ENCODE measurements at places on chromosomes 7 and 10.

- DNase-seq, result no peak
Observed at GRCh38 chr10:14774797-14775196, at the start of gene FAM107B. Gene FAM107B, minus strand, starts transcription at chr10:14774897. Its CDS starts 234 bp downstream, at chr10:14774663.

GRCh38 chr10:88395677-88396076, 187.4 kb downstream of the RNLS start:
- DNase-seq, result peak; percentile 47

DNA sequence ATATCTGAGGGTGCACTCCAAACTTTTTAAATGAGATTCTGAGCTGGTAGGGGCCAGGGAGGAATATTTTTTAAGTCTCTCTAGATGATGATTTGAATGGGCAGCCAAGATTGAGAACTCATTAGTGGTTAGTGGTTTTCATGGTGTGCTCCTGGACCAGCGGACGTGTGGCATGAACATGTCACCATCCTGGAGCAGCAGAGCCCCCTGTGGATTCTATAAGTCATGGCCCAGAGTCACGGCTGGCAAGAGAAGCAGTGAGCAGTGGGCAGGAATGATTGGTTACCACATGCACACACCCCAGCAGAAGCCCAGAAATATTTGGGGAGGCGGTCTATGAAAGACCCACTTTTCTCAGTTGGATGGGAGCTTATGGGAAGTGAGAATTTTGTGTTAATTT, 21.2 kb upstream of the UCN3 start:
- no peak for DNase-seq

DNA sequence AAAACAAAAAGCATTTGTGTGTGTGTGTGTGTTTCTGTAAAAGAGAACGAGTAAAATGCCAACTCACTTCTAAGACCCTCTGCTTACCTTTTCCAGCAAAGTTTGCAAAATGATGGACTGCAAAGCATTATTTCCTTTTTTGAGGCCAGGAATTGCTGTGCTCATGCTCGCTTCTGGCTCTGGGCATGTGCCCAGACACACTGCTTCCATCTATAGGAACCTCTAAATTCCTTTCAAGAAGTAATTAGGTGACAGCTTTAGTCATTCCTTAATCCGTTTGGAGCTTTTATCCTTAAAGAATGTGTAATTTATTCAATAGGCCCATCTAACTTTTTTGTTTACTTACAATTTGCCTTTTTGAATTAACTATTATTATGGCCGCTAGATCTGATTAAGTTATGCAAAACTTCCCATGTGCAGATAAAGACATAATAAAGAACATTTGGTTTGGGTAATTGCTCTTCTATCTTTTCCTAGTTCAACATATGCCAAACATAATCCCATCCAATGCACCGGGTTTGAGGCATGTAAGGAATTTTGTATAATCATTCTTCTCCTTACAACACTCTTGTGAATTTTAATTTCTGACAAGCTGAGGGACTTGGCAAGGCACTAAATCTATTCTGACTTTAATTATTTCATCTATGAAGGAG, 34.7 kb downstream of the A1CF start:
- DNase-seq, result peak; percentile 1

- peak; percentile 72 for DNase-seq
Observed at GRCh38 chr10:102150970-102151773, 1.0 kb upstream of the NOLC1 start.

All from fibroblast of mammary gland (primary cell).